ENCODE measurements at places on chromosomes 16 and 17.

DNA sequence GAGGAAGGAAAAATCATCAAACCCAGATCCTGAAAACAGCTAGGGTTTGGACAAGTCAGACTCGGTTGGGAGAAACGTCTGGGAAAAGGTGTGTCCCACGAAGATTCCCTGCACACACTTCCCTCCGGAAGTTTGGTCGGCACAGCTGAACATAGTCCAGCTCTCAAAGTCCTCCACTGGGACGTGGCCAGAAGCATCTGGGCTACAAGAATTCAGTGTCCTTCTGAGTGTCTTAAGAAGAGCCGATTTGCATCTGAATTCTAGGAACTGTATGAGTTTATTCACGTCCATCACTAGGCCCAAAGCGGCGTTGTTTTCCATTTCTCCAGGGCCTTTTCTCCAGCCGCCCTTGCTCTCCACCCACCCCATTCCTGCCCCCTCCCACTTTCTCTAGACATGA lies 109.1 kb downstream of the C17orf67 start:
- no peak for DNase-seq

DNA sequence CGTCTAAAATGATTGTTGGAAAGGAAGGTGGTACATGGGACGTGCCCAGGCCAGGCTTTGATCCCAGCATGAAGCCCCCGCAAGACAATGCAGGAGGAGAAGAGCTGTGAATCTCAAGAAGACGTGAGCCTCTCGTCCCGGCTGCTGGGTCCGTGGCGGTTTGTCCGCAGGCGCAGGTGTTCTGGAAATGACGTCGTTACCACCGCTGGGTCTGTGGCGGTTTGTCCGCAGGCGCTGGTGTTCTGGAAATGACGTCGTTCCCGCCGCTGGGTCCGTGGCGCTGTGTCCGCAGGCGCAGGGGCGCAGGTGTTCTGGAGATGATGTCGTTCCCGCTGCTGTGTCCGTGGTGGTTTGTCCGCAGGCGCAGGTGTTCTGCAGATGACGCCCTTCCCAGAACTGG lies 14.1 kb downstream of the SPG7 start:
- no peak for DNase-seq

GRCh38 chr17:18225121-18225641 lies at the start of gene LLGL1:
TSS of gene LLGL1 (plus strand) at chr17:18225635. CDS start at chr17:18225683, 48 bp downstream.
- peak; percentile 96 for DNase-seq

DNA sequence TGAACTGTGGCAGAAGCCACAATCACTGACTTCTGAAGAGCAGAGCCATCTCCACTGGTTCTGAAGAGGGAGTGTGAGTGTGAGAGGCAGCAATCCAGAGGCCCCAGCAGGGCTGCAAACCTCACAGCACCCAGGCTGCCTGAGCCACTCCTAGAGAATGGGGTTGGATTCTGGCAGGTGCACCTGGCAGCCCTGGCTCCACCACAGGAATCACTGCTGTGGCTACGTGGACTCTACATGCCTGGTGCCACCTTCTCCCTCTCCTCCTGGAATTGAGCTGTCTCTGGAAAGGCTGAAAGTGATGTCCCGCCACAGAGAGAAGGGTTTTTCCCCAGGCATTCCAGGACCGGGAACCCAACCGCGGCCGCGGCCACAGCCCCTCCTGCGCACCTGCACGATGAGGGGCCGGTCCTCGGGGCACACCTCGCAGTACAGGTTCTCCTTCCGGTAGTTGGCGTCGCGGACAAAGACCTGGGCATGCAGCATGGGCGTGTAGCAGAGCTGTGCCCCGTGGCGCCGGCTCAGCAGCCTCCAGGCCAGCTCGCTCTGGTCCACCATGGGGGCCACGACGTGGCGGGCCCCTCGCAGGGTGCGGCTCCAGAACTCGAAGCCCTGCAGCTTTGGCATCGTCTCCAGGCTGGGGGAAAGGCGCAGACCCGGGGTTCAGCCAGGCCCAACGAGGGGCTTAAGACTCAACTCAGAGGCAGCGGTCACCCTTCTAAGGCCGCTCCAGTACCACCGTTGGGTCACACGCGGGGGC lies 991 bp downstream of the DUS1L start:
- DNase-seq = no peak

- DNase-seq = no peak
These were observed 3.7 kb upstream of the HCRT start for GRCh38 chr17:42188749-42189650.

All from HCEC 1CT (cell line).